ENCODE measurements at places on chromosomes 2 and 18. TPM values are rescaled to one million over a fixed set of nuclear protein-coding genes. Genes with fewer than 3 reads are reported as not detected.

DNA sequence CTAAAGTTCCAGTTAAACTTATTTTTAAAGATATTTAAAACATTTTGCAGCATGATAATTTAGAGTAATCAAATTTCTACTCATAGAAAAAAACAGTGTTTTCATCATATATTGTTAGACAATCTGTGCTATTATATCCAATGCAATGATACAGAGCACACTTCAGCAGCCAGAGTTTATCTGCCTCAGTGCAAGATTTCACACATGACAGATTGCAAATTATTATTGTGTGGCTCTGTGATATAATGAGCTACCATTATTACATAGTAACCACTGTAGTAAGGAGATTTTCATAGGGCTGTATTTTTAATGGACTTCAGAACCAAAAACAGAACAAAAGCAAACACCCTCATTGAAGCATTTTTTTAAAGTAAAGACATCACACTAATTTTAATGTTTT, 762.4 kb downstream of the DSC3 start:
- no peak overlapping the region for H3K27ac ChIP-seq
- no peaks in the 10 kb centered on the region for H3K4me1 ChIP-seq
- H3K36me3 ChIP-seq = peaks cover 2% of the 10 kb centered on the region
- H3K4me3 ChIP-seq = no peak overlapping the region

GRCh38 chr2:28326469-28326805, 66.2 kb upstream of the FOSL2 start:
- peaks cover 6% of the 10 kb centered on the region for H3K36me3 ChIP-seq
- DNase-seq = no peak
- peaks cover 45% of the 10 kb centered on the region for H3K4me1 ChIP-seq
- H3K4me3 ChIP-seq = no peak overlapping the region
- H3K27ac ChIP-seq = no peak overlapping the region
- no peaks in the 10 kb centered on the region for H3K27me3 ChIP-seq

DNA sequence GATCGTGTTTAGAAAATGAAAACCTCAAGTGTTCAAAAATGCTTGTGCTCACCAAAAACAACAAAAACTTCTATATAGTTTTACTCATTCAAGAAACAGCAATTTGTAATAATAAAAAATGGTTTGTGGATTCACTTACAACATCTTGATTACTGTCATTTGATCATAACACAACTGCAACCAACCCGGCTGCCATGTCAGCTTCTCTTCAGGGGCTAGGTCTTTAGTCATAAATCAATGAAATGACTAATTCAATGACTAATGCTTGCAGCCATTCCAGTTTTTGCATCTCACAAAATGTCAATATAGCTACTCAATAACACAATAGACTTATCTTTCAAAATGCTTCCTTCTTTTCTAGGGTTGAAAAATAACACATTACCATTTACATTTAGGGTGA, 128.0 kb downstream of the OLA1 start:
- peaks cover 1% of the 10 kb centered on the region for H3K36me3 ChIP-seq
- H3K4me3 ChIP-seq = no peak overlapping the region
- no peaks in the 10 kb centered on the region for H3K27me3 ChIP-seq
- no peak overlapping the region for H3K27ac ChIP-seq

DNA sequence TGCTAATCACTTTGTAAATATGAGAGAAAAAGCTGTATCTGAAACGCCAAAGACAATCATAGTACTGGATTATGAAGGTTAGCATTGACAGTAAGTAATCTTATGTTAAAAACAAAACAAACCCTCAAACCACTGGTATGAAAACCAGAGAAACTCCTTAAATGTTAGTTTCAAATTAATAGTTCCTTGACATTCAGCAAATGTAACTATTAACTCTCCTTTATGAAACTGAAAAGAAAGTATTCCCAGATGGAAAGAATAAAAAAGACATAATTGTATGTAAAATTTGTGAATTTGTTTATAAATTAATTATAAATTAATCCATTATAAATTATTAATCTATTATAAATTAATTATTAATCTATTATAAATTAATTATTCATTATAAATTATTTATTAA, 12.3 kb downstream of the FASTKD1 start:
- H3K27me3 ChIP-seq = no peaks in the 10 kb centered on the region
- no peak for DNase-seq
- H3K4me1 ChIP-seq = no peaks in the 10 kb centered on the region
- peaks cover 22% of the 10 kb centered on the region for H3K36me3 ChIP-seq

Gene POLE4
- total RNA-seq = 44.8 TPM

DNA sequence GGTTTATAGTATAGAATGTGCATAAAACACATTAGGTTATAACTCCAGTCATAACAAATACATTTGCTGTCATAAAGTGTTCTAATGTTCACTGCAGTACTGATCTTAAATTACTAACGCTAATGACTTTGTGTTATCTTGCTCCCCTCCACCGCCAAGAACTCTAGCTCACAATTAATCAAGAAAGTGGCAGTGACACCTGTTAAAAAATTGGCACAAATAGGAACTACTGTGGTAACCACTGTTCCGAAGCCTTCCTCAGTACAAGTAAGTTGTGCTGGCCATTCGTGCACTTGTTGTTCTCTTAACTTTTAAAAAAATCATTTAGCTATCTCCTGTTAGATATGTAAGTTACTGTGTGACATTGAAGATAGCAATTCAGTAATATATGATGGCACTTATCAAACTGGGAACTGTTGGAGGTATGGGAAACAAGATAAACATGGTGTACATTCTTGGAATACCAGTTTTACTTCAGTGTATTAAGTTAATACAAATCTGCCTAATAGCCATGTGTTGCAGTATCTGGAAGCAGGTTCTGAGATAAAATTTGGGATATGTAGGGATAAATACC, 41.2 kb downstream of the TAF4B start:
- no peaks in the 10 kb centered on the region for H3K4me1 ChIP-seq
- peaks cover 5% of the 10 kb centered on the region for H3K36me3 ChIP-seq
- no peak overlapping the region for H3K4me3 ChIP-seq
- H3K27ac ChIP-seq = peak overlapping the region; percentile 45

- H3K36me3 ChIP-seq = no peaks in the 10 kb centered on the region
- no peak overlapping the region for H3K4me3 ChIP-seq
- peaks cover 6% of the 10 kb centered on the region for H3K27me3 ChIP-seq
- DNase-seq = no peak
- H3K27ac ChIP-seq = no peak overlapping the region
Measured at GRCh38 chr2:117718048-117718447, 96.4 kb upstream of the DDX18 start.

Gene ALPI
- not detected for total RNA-seq

DNA sequence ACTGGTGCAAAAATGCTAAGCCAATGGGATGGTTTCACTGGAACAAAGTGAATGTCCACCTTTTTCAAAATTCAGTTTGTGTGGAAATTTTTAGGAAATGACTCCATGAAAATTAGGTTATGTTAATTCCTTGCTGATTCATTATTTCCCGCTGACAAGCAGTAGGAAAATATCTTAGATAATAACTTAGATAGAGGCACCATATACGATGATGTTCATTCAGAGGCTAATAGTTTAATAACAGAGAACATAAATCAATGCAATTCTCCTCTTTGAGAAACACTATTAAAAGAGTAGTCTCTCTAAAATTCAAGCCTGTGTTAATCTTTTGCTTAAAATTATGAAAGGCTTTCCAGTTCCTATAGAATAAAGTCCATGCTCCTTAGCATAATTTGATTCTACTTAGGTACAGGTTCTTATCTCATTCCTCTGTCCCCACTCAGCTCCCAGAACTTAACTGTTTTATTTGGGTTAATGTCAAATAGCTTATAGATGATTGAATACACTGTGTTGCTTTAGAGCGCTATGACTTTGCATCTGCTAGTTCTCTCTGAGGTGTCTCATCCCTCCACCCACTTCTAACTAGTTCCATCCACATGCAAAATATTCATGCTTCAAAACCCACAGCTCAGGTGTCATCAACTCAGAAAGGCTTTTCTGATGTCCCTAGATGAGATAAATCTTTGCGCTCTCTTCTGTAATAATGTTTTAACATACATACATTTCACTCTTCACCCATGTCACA, 503.6 kb downstream of the ERBB4 start:
- H3K27ac ChIP-seq = no peak overlapping the region
- H3K4me1 ChIP-seq = no peaks in the 10 kb centered on the region
- no peaks in the 10 kb centered on the region for H3K36me3 ChIP-seq
- H3K4me3 ChIP-seq = no peak overlapping the region

- no peak overlapping the region for H3K4me3 ChIP-seq
- no peak overlapping the region for H3K27ac ChIP-seq
- no peak for DNase-seq
- no peaks in the 10 kb centered on the region for H3K27me3 ChIP-seq
Measured at GRCh38 chr18:79645291-79645983, 34.2 kb upstream of the CTDP1 start.
